ENCODE measurements at places on chromosomes 4 and X. TPM values are rescaled to one million over a fixed set of nuclear protein-coding genes. Genes with fewer than 3 reads are reported as not detected.

GAGE12C gene
- total RNA-seq = not detected

CTAG1A gene
- not detected for total RNA-seq

PNCK gene
- total RNA-seq = not detected

TMSB4X gene
- 541 TPM for total RNA-seq

PRDM8 gene
- total RNA-seq = 2.2 TPM

BEX1 gene
- total RNA-seq = not detected

ATP6AP2 gene
- total RNA-seq = 30.4 TPM

PCDH10 gene
- total RNA-seq = 0.04 TPM

UBE2A gene
- 41.7 TPM for total RNA-seq

HSPA4L gene
- total RNA-seq = 1.1 TPM

GPRIN3 gene
- total RNA-seq = 1.6 TPM

DGKK gene
- total RNA-seq = not detected

SERTM2 gene
- not detected for total RNA-seq

DNA sequence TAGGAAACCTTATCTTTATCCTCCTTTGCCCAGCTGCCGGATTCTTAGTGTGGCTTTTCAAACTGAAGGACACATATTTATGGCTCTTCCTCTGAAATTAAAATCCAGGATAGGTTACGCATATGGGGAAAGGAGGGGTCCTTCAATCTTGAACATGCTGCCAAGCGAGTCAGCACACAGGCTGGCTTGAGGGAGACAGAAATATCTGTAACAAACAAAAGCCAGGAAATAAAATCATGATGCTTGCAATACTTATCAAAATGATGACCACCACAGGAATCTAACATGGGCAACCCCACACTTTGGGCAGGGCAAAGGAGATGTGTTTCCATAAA is 196.4 kb upstream of the LDB2 start:
- no peaks in the 10 kb centered on the region for H3K36me3 ChIP-seq
- no peak for DNase-seq
- H3K4me1 ChIP-seq = no peaks in the 10 kb centered on the region
- no peak overlapping the region for H3K27ac ChIP-seq
- H3K27me3 ChIP-seq = no peaks in the 10 kb centered on the region

GRCh38 chr4:86847571-86847970 is 1.6 kb downstream of the SLC10A6 start:
- DNase-seq = no peak
- H3K27ac ChIP-seq = peak overlapping the region; percentile 67
- no peaks in the 10 kb centered on the region for H3K36me3 ChIP-seq
- H3K4me3 ChIP-seq = peak overlapping the region; percentile 46
- no peaks in the 10 kb centered on the region for H3K27me3 ChIP-seq

DNA sequence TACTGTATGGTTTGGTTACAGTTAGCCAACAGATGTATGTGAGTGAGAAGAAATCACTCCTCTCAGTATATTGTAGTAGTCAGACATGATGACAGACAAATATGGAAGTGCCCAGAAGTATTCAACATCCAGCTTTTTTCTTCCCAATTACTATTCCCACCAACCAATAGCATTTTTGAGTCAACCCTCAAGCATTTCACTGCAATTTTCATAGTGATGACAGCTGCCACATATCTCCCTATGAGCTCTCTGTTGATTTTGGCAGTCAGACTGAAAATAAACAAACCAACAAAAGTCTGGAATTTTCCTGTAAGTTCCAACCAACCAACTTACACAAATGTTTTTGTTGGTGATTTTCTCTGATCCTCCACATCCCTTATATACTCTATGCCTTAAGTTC is 8.2 kb upstream of the TRAM1L1 start:
- DNase-seq = no peak
- no peak overlapping the region for H3K27ac ChIP-seq
- no peaks in the 10 kb centered on the region for H3K27me3 ChIP-seq
- no peaks in the 10 kb centered on the region for H3K4me1 ChIP-seq
- no peak overlapping the region for H3K4me3 ChIP-seq

GRCh38 chrX:23656091-23656490 is 11.2 kb upstream of the PRDX4 start:
- H3K4me3 ChIP-seq = no peak overlapping the region
- H3K27ac ChIP-seq = no peak overlapping the region
- H3K4me1 ChIP-seq = no peaks in the 10 kb centered on the region

- DNase-seq = no peak
- no peak overlapping the region for H3K27ac ChIP-seq
- no peaks in the 10 kb centered on the region for H3K27me3 ChIP-seq
- no peaks in the 10 kb centered on the region for H3K36me3 ChIP-seq
- H3K4me3 ChIP-seq = no peak overlapping the region
Observed at GRCh38 chrX:145825896-145826295, 8.3 kb downstream of the SLITRK2 start.

DNA sequence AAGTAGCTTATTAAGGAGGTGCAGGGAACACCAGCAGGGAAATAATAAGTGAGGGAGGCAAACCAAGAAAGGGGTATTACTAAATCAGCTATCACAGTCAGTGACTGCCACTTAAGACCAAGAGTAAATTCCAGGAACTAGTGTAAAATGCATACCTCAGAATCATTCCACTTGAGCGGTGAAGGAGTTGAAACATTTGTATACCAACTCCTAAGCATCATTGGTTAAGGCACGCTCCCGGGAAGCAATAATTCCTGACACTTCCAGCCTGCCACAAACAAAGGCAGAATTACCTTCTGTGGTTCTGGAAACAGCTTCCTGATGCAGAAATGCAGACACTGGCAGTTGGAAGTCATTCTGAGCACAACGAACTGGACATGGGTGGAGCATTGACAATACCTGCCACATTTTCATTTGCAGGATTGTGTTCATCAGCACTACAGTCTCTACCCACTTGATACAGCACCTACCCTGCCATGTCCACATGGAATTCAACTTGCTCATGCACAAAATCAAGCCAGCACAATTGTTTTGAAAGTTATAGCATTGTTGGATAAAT is 82.1 kb downstream of the PPP1R2C start:
- DNase-seq = no peak
- no peak overlapping the region for H3K4me3 ChIP-seq
- no peak overlapping the region for H3K27ac ChIP-seq

- H3K36me3 ChIP-seq = no peaks in the 10 kb centered on the region
- H3K4me3 ChIP-seq = no peak overlapping the region
- H3K4me1 ChIP-seq = peaks cover 22% of the 10 kb centered on the region
- no peak for DNase-seq
- no peaks in the 10 kb centered on the region for H3K27me3 ChIP-seq
Observed at GRCh38 chr4:109183931-109184490, 118.4 kb downstream of the COL25A1 start.

DNA sequence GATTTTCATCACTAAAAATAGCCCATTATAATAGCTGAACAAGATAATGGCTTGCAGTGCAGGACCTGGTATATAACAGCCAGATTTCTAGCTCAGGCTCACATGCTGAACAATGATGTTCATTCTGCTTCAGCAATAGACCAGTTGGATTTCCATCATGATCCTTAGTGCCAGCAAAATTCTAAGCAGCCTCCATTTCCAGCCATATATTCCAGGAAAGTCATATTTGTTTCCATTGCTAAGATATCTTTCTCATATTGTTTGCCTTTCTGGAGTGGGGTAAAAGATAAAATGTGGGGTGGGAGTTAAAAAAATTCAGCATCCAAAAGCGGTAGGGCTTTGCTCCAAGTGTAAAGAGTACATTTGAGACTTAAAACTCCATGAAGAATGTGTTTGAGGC is 2344.1 kb downstream of the PCDH7 start:
- no peaks in the 10 kb centered on the region for H3K36me3 ChIP-seq
- no peak overlapping the region for H3K27ac ChIP-seq
- no peaks in the 10 kb centered on the region for H3K4me1 ChIP-seq

DNA sequence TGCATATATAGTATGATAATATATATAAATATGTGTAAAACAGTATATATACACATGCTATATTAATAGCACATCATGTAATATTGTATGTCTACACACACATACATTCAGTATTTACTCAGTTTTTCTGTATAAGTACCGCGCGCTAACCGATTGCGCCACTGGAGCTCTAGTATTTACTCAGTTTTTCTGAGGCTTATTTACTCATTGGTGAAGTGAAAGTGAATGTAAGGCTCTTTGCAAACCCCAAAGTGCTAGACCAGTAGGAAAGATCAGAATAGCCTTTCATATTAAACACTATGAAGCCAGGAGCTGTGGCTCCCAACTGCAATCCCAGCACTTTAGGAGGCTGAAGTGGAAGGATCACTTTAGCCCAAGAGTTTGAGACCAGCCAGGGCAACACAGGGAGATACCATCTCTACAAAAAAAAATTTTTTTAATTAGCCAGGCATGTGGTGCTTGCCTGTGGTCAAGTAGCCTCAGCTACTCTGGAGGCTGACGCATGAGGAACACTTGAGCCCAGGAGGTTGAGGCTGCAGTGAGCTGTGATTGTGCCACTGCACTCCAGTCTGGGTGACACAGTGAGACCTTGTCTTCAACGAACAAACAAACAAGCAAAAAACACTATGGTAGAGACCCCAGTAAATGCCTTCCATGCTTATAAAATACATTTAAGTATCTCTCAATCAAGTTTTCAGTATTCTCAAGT is 125.8 kb downstream of the KIT start:
- peaks cover 6% of the 10 kb centered on the region for H3K4me1 ChIP-seq
- no peak for DNase-seq
- no peaks in the 10 kb centered on the region for H3K36me3 ChIP-seq
- H3K4me3 ChIP-seq = no peak overlapping the region
- H3K27ac ChIP-seq = peak overlapping the region; percentile 63
- no peaks in the 10 kb centered on the region for H3K27me3 ChIP-seq

DNA sequence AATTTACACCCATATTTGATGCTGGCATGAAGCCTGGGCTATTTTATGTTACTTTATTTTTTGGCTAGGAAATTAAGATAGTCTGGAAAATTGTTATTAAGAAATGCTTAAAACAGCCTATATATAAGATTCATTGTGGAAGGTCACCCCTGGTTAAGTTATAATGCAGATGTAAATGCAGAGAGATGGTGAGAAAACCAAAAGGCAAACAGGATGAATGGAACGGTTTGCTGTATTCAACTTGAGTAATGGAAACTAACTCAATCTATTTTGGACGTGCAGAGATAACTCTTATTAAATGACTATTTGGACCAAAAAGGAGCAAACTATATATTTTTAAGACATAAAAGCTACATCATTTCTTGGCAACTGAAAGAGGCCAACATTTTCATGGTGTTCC is 446.3 kb upstream of the FRG1 start:
- H3K27me3 ChIP-seq = no peaks in the 10 kb centered on the region
- no peak for DNase-seq
- H3K4me1 ChIP-seq = no peaks in the 10 kb centered on the region
- no peak overlapping the region for H3K4me3 ChIP-seq

DNA sequence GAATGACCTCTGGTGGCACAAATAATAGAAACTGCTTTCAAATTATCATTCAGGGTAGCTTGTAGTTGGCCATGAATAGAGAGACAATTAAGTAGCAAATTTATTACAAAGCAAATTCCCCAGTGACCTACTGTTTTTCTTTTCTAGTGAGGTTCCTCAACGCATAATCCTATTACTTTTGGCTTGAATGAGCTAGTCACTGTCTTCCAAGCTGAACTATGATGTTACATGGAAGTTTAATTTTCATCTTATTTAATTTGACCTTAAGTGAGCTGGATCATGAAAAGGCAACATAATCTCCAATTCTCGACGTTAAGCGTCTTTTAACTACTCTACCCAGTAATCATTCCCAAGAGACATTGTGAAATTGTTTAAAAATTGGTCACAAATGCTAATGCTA is 347.4 kb upstream of the MAGEB2 start:
- no peak for DNase-seq
- H3K4me1 ChIP-seq = no peaks in the 10 kb centered on the region
- no peaks in the 10 kb centered on the region for H3K36me3 ChIP-seq
- H3K27ac ChIP-seq = no peak overlapping the region
- H3K4me3 ChIP-seq = no peak overlapping the region

DNA sequence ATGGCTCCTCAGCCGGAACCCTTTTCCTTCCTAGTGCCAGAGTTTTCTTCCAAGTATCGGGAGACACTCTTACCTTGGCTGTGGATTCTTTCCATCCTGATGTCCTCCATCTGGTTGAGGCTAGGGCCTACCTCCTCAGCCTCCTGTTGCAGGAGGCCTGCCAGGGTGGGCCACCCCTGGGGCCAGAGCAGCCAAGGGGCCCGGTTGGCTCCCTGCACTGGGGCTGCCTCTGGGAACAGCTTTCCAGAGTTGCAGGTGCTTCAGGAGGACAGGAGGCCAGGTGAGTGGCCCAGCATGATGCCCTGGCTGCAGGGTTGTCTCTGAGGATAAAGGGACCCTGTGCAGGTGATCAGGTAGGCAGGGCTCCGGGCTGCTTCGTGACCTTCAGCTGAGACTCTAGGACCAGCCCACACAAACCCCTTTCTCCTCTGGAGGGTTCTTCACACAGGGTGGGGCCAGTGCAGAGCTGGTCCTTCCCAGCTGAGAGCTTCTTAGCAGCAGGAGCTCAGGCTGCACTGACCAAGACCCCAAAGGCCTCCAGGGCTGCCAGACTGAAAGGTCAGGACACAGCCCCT is 5.3 kb upstream of the GPR78 start:
- no peak overlapping the region for H3K27ac ChIP-seq
- no peak overlapping the region for H3K4me3 ChIP-seq

DNA sequence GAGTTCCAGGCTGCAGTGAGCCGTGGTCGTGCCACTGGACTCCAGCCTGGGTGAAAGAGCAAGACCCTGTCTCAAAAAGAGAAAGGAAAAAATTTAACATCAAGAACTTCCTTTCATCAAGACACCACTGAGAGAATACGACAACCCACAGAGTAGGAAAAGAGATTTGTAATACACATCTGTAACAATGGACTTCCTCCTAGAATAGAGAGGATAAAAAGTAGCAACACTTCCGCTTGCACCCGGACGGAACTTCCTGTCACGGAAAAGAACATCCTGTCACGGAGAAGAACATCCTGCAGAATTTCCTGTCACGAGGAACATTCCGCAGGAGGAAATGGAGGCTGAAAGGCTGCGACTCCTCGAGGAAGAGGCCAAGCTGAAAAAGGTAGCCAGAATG is at the start of gene DCAF4L1:
TSS of gene DCAF4L1 (plus strand) at position 301 of the 400 bp plus-strand sequence. CDS start at position 338, 37 bp downstream.
- no peak for DNase-seq
- peaks cover 7% of the 10 kb centered on the region for H3K4me1 ChIP-seq
- no peak within 1 kb of the TSS for H3K27ac ChIP-seq
- no peaks in the 10 kb centered on the region for H3K36me3 ChIP-seq
- H3K4me3 ChIP-seq = no peak within 1 kb of the TSS
